ENCODE measurements at places on chromosomes 6 and 20.

GRCh38 chr6:33742092-33742491 is 4.6 kb downstream of the IP6K3 start:
- no peak for DNase-seq

DNA sequence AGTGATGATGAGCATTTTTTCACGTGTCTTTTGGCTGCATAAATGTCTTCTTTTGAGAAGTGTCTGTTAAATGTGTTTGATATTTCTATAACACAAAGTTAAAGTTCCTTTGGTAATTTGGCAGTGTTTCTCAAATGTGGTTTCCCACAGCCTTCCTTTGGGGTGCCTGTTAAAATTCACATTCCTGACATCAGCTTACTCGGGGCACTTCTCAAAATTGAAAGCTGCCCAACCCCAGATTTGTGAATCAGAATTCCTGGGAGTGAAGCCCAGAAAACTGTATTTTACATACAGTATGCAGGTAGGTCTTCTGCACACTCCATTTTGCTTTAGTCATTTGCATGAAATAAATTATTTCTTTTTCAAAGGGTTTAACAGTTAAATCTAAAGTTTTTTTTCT is 207.9 kb downstream of the GMPR start:
- no peak for DNase-seq

GRCh38 chr20:34328928-34329677 is 25.9 kb upstream of the AHCY start:
- DNase-seq: no peak

GRCh38 chr6:81772741-81773140 is 20.3 kb upstream of the TENT5A start:
- no peak for DNase-seq

- no peak for DNase-seq
These were observed 520.4 kb downstream of the FRK start for GRCh38 chr6:115540077-115540869.

GRCh38 chr6:23523771-23524170 is 602.2 kb upstream of the NRSN1 start:
- DNase-seq: no peak

DNA sequence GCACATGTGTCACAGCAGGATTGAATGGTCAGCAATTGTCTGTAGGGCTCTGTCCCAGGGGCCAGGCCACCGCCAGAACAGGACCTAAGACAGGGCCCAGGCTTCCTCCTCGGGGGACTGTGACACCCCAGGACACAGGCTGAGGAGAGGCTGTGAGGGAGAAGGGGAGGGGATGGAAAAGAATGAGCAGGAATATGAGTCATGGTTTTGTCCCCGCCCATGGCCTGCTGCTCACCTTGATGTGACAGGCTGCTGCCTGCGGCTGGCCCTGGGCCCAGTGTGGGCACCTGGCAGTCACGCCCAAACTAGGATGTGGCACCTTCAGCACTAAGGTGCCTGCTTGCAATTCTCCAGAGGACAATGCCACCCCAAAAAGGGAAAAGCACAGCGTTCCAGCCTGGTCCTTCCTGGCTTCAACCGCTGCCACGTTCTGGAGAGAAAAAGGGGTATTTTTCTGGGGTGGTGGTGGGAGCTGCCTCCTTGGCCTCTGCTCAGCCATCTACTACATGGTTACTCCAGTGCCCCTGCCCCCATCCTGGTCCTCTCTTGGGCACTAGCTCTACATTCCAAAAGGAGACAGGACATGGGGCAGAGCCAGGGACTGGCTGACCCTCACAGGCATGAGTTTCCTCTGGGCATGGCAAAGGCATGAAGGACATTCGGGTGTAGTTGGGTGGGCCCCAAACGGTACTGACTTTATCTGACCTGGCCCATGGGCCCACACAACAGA is 93.4 kb downstream of the SLC22A23 start:
- no peak for DNase-seq

DNA sequence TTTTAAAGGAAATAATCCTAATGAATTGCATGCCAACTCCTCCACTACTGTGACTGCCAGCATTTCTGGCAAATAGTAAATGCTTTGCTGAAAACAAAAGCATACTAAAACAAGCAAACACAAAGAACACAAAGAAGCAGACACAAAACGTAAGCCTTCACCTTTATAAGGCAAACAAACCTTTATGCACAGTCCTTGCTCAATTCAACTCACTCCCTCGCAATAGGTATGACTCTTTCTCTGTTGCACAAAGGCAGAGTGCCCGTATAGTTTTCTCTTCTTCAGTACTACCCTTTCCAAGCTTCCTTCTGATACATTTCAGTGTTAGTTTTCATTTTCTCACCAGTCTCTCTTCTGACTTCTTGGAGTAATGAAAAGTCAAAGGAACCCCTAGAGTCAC is 63.9 kb downstream of the PDE10A start:
- no peak for DNase-seq

DNA sequence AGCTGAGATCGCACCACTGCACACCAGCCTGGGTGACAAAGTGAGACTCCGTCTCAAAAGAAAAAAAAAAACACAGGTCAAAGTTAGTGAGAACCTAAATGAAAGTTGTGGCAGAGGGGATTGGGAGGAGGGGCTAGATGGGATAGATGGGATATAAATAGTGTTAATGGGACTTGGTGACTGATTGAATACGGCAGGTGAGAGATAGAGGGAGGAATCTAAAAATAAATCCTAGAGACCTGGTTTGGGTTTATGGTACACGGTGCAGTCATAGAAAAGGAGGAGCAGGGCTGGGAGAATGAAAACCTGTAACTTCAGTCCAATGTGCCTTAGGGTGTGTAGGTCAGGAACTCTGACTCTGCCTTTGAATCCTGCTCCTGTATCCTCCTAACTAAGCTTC is 25.0 kb upstream of the DEK start:
- no peak for DNase-seq

GRCh38 chr6:2680264-2680922 is 70.3 kb downstream of the MYLK4 start:
- DNase-seq: no peak

DNA sequence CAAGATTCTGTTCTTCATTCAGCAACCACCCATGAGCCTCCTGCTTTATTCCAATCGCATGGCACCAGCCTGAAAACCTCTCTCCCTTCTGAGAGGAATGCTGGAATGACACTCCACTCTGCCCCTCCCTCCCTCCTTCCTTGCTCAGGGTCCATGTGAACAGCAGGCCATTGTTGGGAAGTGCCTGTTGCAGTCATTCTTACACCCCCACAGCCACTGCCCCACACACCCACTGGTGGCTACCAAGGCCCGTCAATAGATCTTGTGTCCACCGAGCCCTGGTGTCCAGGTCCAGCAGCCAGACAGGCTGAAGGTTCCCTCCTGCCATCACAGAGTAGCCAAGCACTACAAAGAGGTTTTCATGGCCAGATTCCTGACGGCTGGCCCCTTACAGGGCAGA is 6.5 kb downstream of the PDRG1 start:
- no peak for DNase-seq

- no peak for DNase-seq
These were observed 5.2 kb downstream of the FOXO3 start for GRCh38 chr6:108565893-108566292.

DNA sequence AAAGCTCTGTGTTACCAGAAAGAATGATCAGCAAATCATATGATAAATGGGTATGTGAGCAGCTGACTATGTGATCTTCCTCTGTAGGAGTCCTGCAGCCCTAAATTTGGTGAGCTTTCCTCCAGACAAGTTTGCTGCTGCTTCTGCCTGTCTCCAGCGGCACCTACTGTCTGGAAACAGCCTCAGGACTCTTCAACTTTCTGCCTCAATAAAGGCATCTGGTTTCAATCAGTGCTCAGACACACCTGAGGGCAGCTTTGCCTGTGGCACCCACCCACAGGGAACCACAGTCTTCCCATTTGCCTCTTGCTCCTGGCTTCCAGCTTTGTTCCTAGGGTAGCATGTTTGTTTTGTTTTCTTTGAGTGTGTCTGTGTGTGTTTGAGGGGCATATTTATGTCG is 727.9 kb upstream of the MAN1A1 start:
- DNase-seq: no peak

DNA sequence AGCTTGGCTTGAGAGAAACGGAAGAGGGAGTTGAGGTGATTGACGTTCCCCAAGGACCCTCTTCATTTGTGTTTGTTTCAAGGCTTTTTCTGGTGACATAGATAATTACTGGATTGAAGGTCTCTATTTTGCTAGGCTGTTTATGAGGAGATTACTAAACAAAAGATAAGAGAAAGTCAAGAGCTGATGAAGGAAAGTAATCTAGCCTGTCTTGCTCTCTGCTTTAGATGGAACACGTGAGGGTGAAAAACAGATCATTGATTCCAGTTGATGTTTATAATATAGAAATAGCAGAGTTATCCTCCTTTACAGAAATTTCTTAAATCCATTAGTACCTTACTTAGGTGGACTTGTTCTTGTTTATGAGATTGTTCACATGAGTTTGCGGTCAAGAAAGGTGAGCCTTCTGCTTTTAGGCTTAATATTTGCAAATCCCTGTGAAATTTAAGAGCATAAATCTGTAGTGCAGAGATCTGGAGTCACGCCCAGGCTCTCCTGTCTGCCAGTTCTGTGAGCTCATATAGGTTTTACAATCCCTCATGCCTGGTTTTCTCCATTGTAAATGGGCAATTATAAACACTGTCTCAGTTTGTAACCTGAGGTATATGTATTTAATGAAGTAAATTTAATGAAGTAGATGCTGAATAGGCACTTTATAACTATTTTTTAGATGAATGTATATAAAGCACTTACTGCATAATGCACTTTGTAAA is 272.8 kb downstream of the NKAIN2 start:
- DNase-seq: no peak

- DNase-seq: no peak
These were observed 25.7 kb downstream of the KCNG1 start for GRCh38 chr20:50996901-50997865.

DNA sequence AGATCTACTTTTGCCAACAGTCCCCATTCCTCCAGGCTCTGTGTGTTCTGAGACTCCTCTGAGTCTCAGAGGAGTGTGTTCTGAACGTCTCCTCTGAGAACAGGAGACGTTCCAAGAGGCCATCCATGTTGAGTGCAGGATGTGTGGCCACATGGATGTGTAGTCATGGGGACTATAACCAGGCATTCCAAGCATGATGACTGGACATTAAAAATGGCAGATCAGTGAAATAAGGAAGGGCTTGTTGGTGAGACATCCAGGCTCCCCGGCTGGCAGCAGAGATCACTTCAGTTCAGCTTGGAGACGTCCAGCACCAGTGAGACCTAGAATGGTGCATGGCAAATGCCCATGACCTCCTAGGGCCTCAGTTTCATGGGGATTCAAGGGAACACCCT is 34.3 kb upstream of the POU5F1 start:
- no peak for DNase-seq

DNA sequence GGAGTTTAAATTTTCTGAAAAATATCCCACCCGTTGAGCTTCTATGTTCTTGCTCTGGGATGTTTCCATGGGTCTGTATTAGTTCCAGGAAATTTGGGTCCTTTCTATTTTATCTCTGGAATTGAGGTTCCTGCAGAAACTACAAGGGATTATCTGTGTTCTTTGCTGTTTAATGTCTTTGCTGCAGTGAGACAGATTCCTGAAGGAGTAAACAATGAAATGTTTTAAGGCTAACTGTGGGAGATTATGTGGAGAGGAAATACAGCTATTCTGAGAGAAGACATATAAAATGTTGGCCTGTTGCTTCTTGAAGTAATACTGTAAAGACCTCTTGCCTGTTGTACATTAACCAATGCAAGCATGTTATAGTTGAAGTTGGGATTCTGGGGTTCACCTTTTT is 43.5 kb downstream of the SAMD5 start:
- DNase-seq: no peak

GRCh38 chr6:150981095-150981494 is 115.6 kb downstream of the MTHFD1L start:
- DNase-seq: no peak

- DNase-seq: peak; percentile 51
These were observed 7.5 kb downstream of the CCM2L start for GRCh38 chr20:32017711-32018251.

GRCh38 chr20:50001784-50002311 is 19.1 kb downstream of the SNAI1 start:
- DNase-seq: no peak

DNA sequence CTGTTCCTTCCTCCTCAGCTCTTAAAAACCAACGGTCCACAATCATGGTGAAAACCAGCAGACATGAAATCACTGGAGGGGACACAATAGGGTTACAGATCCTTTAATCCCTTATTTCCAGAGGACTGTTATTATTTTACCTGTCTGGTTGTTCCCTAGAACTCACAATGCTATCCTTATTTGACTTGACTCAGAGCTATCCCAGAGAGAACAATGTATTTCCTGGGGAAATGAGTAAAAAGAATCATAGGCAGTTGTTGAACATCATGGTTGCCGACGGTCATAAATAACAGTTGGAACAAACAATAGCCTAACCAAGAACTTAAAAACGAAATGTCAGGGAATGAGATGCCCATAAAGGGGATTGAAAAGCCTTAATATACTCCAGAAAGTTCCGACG is 9.3 kb downstream of the OR2H1 start:
- no peak for DNase-seq

DNA sequence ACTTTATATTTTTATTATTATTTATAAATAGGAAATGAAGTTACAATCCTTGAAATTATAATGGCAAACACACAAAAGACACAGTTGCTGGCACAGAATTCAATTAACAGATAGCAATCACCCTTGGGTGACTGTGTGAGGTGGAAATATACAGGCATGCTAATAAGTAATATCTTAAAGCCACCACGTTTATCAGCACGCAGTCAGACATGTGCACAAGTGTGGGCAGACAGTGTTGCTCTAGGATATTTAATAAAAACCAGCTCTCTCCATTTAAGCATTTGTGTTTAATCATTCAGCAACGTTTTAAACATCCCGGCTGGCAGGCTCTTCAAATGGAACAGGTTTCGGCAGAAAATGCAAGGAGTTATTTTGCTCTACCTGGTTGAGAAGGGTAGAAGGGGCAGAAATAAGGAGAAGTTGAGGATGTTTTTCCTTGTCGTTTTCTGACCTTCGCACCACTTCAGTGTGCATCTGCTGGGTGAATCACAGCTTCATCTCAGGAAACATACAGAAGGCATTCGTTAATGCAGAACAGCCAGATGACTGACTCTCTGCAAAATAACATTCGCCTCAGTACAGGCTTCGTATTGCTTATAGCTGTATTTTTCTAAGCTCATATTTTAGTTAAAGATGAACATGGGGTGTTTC is 585.1 kb downstream of the QKI start:
- DNase-seq: no peak

GRCh38 chr6:168130697-168131371 is 51.8 kb upstream of the FRMD1 start:
- DNase-seq: no peak

- DNase-seq: no peak
These were observed 245.4 kb downstream of the LRFN2 start for GRCh38 chr6:40341726-40342125.
